Left cardiac atrium (tissue), 4 donors: ENCODE measurements at places on chromosomes 6 and 20.

DNA sequence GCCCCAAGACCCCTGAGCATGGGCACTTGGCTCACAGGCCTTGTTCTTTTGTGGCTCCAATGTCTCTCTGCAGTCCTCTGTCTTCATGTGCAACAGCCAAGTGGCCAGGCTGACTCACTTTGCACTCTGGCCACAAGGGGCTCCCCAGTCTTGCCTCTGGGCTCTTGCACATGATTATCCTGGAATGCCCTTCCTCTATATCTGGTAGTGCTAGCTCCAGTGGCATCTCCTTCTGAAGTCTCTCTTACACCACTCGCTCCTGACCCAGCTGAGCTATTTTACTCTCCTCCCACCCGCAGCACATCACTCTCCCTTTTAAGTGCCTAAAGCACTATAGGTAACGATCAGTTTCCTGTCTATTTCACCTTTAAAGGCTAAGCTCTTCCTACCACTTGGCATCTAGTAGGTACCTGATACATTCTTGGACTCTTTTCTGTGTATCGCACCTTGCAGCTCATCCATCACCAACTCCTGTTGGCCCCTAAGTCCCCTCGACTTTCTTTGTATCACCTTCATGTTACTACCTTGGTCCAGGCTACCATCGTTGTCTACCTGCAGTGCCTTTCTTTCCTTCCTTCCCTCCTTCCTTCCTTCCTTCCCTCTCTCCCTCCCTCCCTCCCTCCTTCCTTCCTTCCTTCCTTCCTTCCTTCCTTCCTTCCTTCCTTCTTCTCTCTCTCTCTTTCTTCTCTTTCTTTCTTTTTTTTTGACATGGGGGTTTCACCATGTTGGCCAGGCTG lies 211.9 kb upstream of the RNF24 start:
- DNase-seq: no peak

GRCh38 chr6:42210551-42210950 lies 7.1 kb downstream of the MRPS10 start:
- no peak for DNase-seq

DNA sequence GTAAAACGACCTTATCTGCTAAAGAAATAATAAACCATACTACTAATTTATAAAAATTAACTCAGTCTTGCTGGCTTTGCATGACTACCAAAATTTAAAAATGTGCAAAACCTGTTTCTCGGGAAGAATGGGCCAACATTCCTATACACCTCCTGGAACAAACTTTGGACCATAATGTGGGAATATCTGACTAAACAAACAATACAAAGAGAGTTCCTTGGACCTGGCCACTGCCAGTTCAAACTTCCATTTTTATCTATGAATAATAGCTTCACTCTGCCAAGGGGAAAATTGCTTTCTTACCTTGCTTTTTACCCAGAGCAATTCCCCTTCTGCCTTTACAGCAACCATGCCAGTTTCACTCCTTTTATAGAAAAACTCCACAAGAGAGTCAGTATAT lies 38.7 kb upstream of the POU5F1 start:
- no peak for DNase-seq

DNA sequence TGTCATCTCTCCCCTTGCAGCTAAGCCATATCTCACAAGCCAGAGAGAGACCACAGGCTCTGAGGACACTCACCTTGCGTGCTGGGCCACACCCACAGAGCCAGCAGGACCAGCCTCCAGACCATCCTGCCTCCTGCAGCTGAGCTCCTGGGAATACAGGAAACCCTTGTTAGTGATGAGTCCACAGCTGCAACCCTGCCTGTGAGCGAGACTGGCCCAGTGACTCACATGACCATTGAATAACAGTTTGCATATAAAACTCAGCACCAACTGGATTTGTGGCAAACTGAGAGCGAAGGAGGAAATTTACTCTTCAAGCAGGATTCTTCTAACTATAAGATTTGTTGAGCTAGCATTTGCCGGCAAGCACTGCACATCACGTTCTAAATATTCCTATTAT lies 3.0 kb downstream of the THBS2 start:
- no peak for DNase-seq

DNA sequence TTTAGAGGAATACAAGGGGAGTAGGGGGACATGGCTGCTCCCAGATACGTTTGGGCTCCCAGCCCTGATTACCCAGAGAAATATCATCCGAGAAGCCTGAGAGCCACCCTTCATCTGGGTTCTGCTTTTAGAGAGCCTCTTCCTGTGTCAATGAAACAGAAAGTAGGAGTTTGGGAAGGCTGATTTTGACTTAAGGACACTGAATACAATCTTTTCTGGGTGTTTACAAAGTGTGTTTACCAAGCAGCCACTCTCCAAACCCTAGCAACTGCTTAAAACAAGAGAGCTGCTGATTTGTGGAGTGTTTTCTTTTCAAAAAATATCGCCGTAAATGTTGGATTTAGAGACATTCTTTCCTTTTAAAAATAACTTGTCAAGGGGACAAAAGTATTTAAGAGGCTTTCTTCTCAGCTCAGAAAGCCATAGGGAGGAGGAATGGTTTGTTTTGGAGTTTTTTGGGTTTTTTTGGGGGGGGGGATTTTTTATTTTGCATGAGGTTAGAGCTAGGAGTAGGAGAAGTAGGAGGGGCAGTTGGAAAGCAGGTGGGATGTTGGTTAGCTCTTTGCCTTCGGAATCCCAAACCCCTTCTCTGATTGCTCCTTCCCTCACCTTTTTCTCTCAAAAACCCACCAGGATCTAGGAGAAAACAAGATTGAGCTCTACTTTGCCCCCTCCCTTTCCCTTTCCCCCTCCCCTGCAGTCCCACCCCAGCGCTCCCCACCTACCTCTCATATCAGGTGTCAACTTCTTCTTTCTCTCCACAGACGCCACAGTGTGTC lies 12.4 kb downstream of the MAFB start:
- no peak for DNase-seq

GRCh38 chr20:21574443-21574842 lies 60.6 kb upstream of the NKX2-2 start:
- DNase-seq: no peak

DNA sequence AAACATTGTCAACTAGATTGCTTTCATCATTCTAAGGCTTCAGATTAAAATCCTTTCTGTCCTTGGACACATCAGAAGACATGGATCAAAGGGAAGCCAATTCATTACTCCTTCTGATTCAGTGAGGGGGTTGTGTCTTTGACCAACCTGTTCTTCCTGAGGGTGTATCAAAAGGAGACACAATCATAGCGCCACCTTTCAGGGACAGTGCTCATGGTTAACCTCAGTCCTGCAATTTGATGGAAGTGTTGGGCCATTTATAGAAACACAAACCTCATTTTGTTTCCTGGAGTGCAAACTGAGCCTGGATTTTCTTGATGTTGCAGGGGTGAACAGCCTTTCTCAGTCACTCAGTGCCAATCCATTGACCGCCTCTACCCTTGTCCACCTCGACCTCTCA lies 163.9 kb upstream of the SCGN start:
- DNase-seq: no peak

- DNase-seq: no peak
Measured at GRCh38 chr20:15565786-15566185, 1007.5 kb downstream of the KIF16B start.

- no peak for DNase-seq
Measured at GRCh38 chr6:92415656-92416055, 1003.7 kb downstream of the EPHA7 start.
